Gastrocnemius medialis (tissue), 4 donors: ENCODE measurements at places on chromosomes 1 and 21. TPM values are rescaled to one million over a fixed set of nuclear protein-coding genes. Genes with fewer than 3 reads are reported as not detected.

ETNK2 gene
- 3.1 TPM for total RNA-seq

GRCh38 chr21:38260426-38260825, 3.6 kb downstream of the KCNJ15 start:
- H3K4me3 ChIP-seq, result no peak overlapping the region
- no peak overlapping the region for H3K27ac ChIP-seq
- H3K27me3 ChIP-seq, result no peaks in the 10 kb centered on the region
- no peaks in the 10 kb centered on the region for H3K4me1 ChIP-seq
- no peak for DNase-seq
- H3K36me3 ChIP-seq, result no peaks in the 10 kb centered on the region

- H3K27me3 ChIP-seq, result no peaks in the 10 kb centered on the region
- no peak overlapping the region for H3K27ac ChIP-seq
- no peak for DNase-seq
- no peak overlapping the region for H3K4me3 ChIP-seq
Measured at GRCh38 chr1:222167896-222168295, 380.0 kb downstream of the HHIPL2 start.

FMO4 gene
- total RNA-seq, result 0.36 TPM

GRCh38 chr1:230332061-230332460, 94.1 kb downstream of the PGBD5 start:
- DNase-seq, result no peak
- no peak overlapping the region for H3K4me3 ChIP-seq
- H3K27me3 ChIP-seq, result no peaks in the 10 kb centered on the region

DNA sequence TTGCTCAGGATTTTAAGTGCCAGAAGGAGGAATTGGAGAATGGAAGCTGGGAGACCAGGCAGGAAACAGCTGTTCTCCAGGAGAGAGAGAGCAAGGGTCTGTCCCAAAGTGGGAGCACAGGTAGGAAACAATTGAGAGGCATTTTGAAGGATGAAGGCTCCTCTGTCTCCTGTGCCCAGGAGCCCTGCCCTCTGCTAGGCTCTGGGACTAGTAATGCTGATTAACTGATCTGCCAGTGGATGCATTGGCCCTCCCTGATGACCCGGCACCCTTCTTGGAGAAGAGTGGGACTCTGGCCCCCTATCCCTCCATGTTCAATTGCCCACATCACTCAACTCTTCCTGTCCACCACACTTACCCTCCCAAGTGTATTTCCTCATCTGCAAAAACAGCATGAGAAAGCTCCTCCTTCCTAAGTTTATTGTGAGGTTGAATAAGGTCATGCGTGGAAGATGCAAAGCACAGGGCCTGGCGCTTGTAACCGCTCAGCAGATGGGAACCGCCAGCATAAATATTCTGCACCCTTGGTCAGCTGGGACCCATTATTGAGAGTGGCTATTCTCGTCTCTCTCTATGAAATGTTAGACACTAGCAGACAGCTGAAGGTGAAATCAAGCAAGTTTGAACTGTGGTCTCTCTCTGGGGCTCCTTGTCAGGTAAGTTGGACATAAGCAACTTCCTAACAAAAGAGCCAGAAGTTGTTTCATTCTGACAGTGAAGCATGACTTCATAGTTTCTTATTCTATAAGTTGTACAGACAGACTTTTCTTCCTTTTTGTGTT, 63.0 kb upstream of the ANGPTL1 start:
- H3K4me1 ChIP-seq, result peaks cover 37% of the 10 kb centered on the region
- DNase-seq, result no peak
- H3K4me3 ChIP-seq, result no peak overlapping the region

TRPM2 gene
- total RNA-seq, result 0.46 TPM

EPHA10 gene
- not detected for total RNA-seq

BACE2 gene
- total RNA-seq, result 7.5 TPM
